A549 treated with GW870086 at 1 μM for 4 hours (cell line): ENCODE measurements at places on chromosomes 12 and 14. TPM values are rescaled to one million over a fixed set of nuclear protein-coding genes. Genes with fewer than 3 reads are reported as not detected.

Gene TMEM179
- 0.27 to 0.46 TPM (median 0.30 TPM) in 4 of 5 replicates, not detected in the other for total RNA-seq

Gene KCNH3
- 1.2 to 3.2 TPM (median 2.8 TPM) in 5 replicates for total RNA-seq

Gene ANKRD13A
- total RNA-seq = 13.6 to 19.2 TPM (median 17.9 TPM) in 5 replicates

Gene LTBP2
- 9.7 to 13.1 TPM (median 11.0 TPM) in 5 replicates for total RNA-seq

Gene ABCC9
- 0.01 TPM in 1 of 5 replicates, not detected in the others for total RNA-seq

Gene CD4
- not detected in 5 replicates for total RNA-seq

Gene CMKLR1
- total RNA-seq = 0.05 TPM in 2 of 5 replicates, not detected in the others

Gene TPH2
- not detected in 5 replicates for total RNA-seq

Gene PDE6H
- total RNA-seq = not detected in 5 replicates

Gene RNASE8
- total RNA-seq = not detected in 5 replicates

Gene SIX6
- not detected in 5 replicates for total RNA-seq

Gene COX8C
- not detected in 5 replicates for total RNA-seq

Gene WIF1
- total RNA-seq = not detected in 5 replicates

Gene AICDA
- 0.13 to 0.34 TPM (median 0.23 TPM) in 4 of 5 replicates, not detected in the other for total RNA-seq

Gene PRB2
- not detected in 5 replicates for total RNA-seq

Gene PTCSC3
- total RNA-seq = not detected in 5 replicates
